ENCODE measurements at places on chromosomes 3 and 15. TPM values are rescaled to one million over a fixed set of nuclear protein-coding genes. Genes with fewer than 3 reads are reported as not detected.

Gene PRTG
- 1.00 TPM for total RNA-seq

Gene CLDN18
- total RNA-seq = not detected

Gene KBTBD13
- total RNA-seq = not detected

Gene HESX1
- not detected for total RNA-seq

Gene SLC6A1
- 0.39 TPM for total RNA-seq

Gene APOD
- 362 TPM for total RNA-seq

Gene HAUS2
- 26.3 TPM for total RNA-seq

Gene MRPS25
- 52.3 TPM for total RNA-seq

Gene FAM174B
- total RNA-seq = 15.4 TPM

Gene GUCA1C
- total RNA-seq = not detected

Gene LRTM1
- not detected for total RNA-seq

Gene ROPN1B
- not detected for total RNA-seq

Gene TM4SF4
- total RNA-seq = 1.7 TPM

Gene FBXW12
- not detected for total RNA-seq

Gene CIP2A
- total RNA-seq = 2.1 TPM

Gene TRIM42
- not detected for total RNA-seq

Gene CIB2
- 5.5 TPM for total RNA-seq

Gene CFAP100
- total RNA-seq = not detected

Gene ITIH4
- 4.3 TPM for total RNA-seq

Gene C3orf80
- 0.87 TPM for total RNA-seq

Gene LIPH
- total RNA-seq = 0.48 TPM

Gene GOLGA8T
- not detected for total RNA-seq

Gene ENTPD3
- 1.1 TPM for total RNA-seq

Gene DLL4
- total RNA-seq = 15.2 TPM

Gene NEK4
- 18.1 TPM for total RNA-seq

Gene SEMA3G
- 144 TPM for total RNA-seq

Gene RTP4
- 1.6 TPM for total RNA-seq

Gene ZNF80
- total RNA-seq = not detected

Gene DUOXA2
- total RNA-seq = not detected

Gene MAGEL2
- 0.32 TPM for total RNA-seq

Gene CLDN16
- not detected for total RNA-seq

Gene TNNC1
- total RNA-seq = not detected

Gene MCF2L2
- total RNA-seq = 0.16 TPM

Gene CFAP91
- total RNA-seq = 0.39 TPM

Gene STAC
- 1.1 TPM for total RNA-seq

Gene CGNL1
- 2.4 TPM for total RNA-seq

Gene CXCR6
- 0.96 TPM for total RNA-seq

Gene TEX55
- total RNA-seq = not detected

Gene CRBN
- total RNA-seq = 32.0 TPM

Gene SCAANT1
- not detected for total RNA-seq

Gene ANKRD63
- not detected for total RNA-seq

Gene VPS33B
- 13.4 TPM for total RNA-seq

Gene NPAP1
- total RNA-seq = not detected

Gene PLSCR2
- total RNA-seq = not detected

Gene PLA2G4D
- total RNA-seq = not detected

Gene CRELD1
- total RNA-seq = 24.8 TPM

Gene ZFYVE19
- total RNA-seq = 9.8 TPM

Gene SPATA12
- total RNA-seq = not detected

Gene TUSC2
- 27.4 TPM for total RNA-seq

Measured in mesenteric fat pad (tissue), 1 donor.